Bronchial epithelial cell (primary cell): ENCODE measurements at places on chromosomes 11 and 22.

DNA sequence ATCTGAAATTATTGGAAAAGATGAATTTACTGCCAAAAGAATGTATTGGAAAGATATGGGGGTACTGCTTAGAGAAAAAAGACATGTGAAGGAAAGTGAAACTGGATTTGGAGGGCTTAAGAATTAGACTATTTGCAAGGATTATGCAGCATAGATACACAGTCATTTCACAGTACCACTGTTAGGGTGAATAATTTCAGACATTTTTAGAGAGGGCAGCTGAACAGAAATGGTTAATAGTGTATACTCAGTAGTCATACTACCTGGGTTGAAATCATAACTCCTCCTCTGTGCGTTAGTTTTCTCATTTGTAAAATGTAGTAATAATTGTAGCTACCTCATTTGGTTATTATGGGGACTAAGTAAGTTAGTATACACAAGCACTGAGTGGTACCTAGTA is 33.0 kb downstream of the GAS2 start:
- DNase-seq, result no peak

DNA sequence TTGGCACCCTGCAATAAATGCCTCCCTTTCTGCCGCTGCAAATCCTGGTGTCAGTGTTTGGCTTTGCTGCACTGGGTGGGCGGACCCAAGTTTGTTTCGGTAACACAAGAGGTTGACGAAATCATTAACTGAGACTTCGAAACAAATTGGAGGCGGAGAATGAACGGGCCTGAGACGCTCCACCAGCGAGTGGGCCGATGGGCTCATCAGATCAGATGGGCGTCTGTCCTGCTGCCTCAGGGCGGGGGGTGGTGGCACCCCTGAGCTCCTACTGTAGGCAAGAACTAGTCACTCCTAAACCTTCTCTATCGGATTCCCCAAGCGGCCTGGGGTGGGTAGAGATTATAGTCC is 918 bp upstream of the CAPN5 start:
- peak; percentile 30 for DNase-seq

DNA sequence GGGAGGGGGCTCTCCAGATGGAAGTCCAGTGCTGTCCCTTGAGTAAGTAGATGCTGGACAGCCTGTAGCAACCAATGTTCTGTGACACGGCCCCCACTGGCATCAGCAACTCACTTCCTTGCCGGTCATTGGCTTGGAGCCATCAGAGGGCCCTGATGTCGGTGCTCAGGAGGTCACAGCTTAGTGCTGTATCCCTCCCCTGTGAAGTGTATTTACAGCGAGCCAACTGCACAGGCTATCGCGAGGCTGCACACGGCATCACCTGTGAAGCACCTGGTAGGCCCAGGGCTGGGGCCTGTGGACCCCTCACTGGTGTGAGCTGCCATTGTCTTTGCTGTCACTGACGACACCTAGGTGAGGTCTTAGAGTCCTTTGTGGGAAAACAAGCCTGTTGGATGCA is 13.4 kb upstream of the ACR start:
- DNase-seq, result no peak

GRCh38 chr11:61609000-61609979 is 28.4 kb upstream of the SYT7 start:
- no peak for DNase-seq

DNA sequence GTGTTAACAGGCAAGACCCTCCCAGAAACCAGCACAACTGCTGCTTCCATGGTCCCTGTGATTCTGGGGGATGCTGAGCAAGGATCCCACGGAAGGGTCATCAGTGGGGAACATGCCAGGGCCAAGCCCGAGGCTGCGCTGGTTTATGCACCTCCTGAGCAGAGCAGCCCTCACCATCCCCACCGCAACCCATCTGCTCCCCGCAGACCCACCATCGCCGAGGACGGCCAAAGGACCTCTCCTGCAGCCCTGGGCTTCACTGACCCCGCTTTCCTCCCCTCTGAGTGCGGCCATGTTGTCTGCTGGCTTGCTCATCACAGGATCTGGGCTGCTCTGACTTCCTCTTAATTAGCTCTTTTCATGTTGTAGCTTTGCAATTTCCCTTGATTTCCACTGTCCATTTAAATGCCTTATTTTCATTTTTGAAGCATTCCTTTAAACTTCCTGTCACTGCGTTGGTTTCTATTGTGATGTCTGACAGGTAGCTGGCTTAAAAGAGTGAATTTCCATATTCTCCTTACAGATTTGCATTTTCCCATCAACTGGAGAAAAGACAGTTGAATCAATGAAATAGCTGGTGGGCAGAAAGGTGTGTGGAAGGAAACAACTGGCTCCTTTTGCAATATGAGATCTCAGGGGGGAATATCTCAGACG is 14.9 kb downstream of the TP53AIP1 start:
- DNase-seq, result no peak

DNA sequence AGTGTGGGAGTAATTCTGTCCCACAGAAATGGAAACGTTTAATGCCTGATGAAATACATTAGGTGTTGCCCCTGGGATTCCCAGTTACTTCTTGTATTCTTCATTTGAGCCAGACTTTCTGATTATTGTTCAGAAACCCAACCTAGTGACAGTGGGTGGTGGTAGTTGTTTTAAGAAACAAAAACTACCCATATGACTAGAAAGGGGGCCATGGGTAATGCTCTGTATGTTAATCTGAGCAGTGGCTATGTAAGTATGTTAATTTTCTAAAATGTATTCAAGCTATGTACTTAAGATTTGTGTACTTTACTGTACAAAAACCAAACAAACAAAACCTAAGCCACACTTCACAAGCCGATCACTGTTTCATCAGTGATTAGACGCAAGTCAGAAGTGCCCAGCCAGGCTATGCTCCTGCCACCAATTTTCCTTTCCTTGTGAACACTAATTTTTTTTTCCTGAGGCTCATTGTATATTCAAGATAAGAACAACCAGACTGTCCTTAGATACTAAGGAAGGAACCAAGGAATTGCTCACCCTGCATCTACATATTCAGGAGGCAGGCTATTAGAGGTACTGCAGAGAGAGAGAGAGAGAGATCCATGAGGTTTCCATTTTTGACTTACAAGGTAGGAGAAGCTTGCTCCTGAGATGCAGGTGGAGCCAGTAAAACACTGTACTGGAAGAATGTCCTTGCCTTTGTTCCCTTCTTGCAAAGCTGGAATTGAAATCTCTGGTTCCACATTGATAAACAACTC is 122.7 kb downstream of the DBX1 start:
- DNase-seq, result no peak

- no peak for DNase-seq
Observed at GRCh38 chr11:95853138-95853537, 62.8 kb downstream of the CEP57 start.

GRCh38 chr11:100810146-100810545 is 123.1 kb downstream of the ARHGAP42 start:
- DNase-seq, result peak; percentile 41

DNA sequence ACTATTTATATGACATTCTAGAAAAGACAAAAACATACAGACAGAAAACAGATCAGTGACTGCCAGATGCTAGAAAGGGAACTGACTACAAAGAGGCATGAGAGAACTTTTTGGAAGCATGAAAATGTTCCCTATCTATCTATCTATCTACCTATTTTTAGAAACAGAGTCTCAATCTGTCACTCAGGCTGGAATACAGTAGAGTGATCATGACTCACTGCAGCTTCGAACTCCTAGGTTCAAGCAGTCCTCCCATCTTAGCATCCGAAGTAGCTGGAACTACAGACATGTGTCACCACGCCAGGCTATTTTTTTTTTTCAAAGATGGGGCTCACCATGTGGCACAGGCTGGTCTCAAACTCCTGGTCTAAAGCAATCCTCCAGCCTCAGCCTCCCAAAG is 6.9 kb downstream of the SBF2 start:
- no peak for DNase-seq

DNA sequence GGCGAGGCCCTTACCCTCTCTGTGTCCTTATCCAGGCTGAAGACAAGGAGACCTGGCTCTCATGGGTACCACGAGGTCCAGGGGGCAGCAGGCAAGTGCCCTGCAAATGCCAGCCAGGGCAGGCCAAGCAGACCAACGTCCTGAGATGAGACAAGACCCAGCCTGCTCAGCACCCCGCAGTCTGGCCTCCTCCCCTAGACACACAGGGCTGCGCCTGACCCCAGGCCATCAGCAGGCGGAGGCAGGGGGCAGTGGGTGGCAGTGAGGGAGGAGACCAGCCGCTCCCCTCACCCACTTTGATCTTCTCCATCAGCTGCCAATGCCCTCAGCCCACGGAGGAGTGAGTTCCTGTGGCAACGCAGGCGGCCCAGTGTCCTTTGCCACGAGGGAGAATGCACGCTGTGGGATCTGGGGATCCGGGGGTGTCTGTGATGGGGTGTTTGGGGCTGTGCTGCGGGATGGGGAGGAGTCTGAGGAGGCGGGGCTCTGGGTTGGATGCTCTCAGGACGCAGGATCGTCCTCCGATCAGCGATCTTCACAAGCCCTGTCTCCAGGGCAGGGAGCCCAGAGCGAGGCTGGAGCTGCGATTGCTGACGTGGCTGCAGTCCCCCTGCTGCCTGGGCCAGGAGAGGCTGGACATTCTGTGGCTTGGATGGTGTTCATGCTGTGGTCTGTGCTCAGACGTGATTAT is 30.5 kb upstream of the PPARA start:
- no peak for DNase-seq

GRCh38 chr11:96481771-96482170 is 92.0 kb downstream of the JRKL start:
- no peak for DNase-seq

DNA sequence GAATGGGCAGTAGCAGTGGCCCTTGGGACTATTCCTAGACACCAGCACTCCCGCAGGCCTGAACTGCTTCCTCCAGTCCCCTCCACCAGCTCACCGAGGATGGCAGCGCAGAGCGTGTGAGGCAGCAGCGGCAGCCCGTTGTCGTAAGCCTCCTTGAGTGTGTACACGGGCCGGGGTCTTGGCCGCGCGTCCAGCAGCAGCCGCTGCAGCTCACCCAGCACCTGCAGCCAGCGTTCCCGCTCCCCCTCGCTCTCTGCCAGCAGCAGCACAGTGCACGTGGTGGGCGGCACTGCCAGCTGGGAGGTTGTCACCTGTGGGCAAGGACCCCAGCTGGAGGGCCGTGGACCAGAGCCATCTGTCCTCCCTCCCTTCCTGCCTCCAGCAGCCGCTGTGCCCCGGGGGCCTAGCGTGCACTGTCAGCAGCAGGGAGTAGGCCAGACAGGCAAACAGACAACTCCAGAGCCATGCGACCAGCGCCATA is 13.0 kb downstream of the CDC42BPG start:
- no peak for DNase-seq

DNA sequence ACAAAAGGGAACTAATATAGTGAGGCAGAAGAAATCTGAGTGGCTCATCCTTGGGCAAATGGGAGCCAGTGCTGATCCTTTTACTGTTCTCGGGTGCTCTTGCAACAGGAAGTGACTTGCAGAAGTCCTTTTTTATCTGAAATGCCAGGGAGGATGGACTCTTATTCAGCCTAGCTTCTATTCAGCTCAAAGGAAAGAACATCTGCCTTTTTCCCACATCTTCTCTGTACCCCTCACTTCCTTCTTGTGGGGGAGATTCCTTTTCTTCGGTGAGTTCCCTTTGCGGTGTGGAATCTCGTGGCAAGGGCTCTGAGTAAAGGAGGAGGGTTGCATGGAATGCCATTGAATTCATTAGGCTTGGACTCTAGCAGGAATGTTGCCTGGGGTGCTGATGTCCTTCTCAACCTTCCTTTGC is 76.2 kb downstream of the ZBTB16 start:
- no peak for DNase-seq

- DNase-seq, result peak; percentile 61
Observed at GRCh38 chr11:32960553-32961164, 55.0 kb upstream of the DEPDC7 start.

- peak; percentile 75 for DNase-seq
Observed at GRCh38 chr11:14891143-14892035, 642 bp downstream of the CYP2R1 start.

DNA sequence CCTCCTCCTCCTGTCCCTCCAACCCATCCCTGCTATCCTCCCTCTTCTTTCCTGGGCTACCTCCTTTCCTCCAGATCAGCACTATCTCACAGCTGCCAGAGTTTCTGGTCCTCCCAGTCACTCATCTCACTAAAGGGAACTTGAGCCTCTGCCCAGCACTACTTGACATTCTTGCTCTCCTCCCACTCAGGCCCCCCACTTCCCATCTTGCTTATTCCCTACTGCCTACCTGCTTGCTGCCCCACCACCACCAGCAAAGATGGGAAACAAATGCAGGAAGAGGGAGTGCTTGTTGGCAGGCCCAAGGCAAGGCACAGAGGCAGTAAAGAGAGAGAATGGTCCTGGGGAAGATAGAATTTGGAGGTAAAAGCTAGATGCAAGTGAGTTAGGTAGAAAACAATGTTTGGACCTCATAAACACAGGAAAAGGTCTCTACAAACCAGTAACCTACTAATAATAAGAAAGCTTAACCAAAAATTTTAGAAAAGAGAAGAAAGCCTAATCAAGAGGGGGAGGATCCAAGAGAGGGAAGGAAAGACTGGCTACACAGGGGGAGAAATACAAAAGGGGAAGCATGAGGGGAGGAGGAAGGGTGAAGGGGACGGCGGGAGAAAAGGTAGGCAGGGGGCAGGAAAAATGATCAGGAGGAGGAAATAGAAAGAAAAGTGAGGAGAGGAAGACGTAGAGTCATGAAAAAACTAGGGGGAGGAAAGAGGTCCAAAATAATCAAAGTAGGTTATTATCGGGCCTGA is 63.6 kb downstream of the PAK1 start:
- no peak for DNase-seq

GRCh38 chr22:24827296-24827695 is 21.3 kb downstream of the SGSM1 start:
- no peak for DNase-seq

- no peak for DNase-seq
Observed at GRCh38 chr11:7528514-7529049, 14.8 kb downstream of the PPFIBP2 start.

- peak; percentile 55 for DNase-seq
Observed at GRCh38 chr22:30226192-30226832, 20.2 kb downstream of the LIF start.

- DNase-seq, result no peak
Observed at GRCh38 chr11:126838779-126839178, 161.8 kb downstream of the KIRREL3 start.

DNA sequence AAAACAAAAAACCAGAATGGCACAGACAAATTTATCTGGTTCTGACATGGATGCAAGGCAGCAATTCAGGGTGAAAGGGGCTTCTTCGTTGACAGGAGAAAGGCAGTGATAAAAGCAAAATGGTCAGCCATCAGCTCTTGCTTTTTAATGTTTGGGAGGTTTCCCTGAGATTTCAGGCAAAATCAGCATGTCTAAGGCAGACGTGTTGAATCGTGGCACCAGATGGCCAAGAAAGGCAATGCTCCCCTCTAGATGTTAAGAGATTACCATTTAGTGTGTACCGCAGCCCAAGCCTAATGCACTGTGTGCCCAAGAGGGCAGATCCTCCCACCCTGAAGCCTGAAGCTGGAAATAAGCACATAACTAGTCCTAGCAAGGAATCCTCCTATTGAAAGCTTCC is 88.8 kb upstream of the GALNT18 start:
- DNase-seq, result no peak

- peak; percentile 71 for DNase-seq
Observed at GRCh38 chr11:32213223-32213622, 122.3 kb downstream of the RCN1 start.

- DNase-seq, result peak; percentile 72
Observed at GRCh38 chr11:93895106-93895862, 44.9 kb upstream of the VSTM5 start.
